ENCODE measurements at places on chromosomes 16 and 17. TPM values are rescaled to one million over a fixed set of nuclear protein-coding genes. Genes with fewer than 3 reads are reported as not detected.

TPSG1 gene
- total RNA-seq = not detected

CES3 gene
- total RNA-seq = 0.84 TPM

KCNG4 gene
- not detected for total RNA-seq

CLEC18C gene
- total RNA-seq = not detected

ACSM5 gene
- total RNA-seq = 12.9 TPM

CCL17 gene
- total RNA-seq = not detected

MCRIP1 gene
- total RNA-seq = 78.5 TPM

ITGB3 gene
- total RNA-seq = 17.3 TPM

DNA sequence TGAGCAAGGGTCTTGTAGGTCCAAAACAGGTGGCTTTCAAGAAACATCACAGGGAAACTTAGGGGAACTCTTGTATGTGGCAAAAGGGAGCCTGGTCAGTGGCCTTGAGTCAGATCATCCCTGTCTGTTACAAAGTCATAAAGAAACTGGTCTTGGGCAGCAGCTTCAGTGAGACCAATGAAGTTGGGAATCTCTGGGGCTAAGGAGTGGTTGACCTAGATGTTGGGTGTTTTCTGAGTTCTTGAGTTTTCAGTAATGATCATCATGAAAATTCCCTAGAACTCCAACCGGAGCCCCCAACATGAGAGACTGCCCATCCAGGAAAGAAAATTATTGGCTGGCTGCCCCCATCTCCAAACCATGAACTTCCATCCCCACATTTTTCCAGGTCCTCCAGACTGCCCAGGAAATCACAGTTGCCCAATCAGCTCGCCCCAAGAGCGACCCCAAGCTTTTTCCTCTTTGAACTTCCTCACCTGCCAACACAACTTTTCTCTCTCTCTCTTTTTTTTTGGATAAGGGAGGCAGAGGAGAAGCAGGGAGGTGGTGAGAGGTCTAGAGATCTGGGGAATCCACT is 3.9 kb downstream of the CCR7 start:
- no peak for DNase-seq

GRCh38 chr16:85309656-85310587 is 197.7 kb upstream of the CIBAR2 start:
- DNase-seq = no peak

- DNase-seq = no peak
Observed at GRCh38 chr16:51757505-51757904, 606.4 kb upstream of the SALL1 start.

- no peak for DNase-seq
Observed at GRCh38 chr16:79067600-79067999, 532.9 kb downstream of the MAF start.

DNA sequence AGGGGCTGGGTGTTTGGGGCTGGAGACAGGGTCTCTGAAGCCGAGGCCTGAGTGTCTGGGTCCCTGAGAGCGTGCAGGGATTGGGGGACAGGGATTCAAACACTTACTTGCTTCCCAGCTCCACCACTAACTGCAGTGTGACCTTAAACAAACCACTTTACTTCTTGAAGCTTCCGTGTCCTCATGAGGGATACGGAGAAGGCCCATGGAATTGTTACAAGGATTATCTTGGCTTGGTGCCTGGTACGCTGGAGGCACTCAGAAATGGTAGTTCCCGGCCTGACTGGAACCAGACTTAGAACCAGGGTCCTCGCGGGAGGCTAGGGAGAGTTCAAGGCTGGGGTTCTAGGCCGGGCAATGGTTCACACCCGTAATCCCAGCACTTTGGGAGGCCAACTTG is 2.9 kb upstream of the CXCL16 start:
- no peak for DNase-seq

GRCh38 chr17:28105501-28105900 is 63.0 kb downstream of the NLK start:
- no peak for DNase-seq

DNA sequence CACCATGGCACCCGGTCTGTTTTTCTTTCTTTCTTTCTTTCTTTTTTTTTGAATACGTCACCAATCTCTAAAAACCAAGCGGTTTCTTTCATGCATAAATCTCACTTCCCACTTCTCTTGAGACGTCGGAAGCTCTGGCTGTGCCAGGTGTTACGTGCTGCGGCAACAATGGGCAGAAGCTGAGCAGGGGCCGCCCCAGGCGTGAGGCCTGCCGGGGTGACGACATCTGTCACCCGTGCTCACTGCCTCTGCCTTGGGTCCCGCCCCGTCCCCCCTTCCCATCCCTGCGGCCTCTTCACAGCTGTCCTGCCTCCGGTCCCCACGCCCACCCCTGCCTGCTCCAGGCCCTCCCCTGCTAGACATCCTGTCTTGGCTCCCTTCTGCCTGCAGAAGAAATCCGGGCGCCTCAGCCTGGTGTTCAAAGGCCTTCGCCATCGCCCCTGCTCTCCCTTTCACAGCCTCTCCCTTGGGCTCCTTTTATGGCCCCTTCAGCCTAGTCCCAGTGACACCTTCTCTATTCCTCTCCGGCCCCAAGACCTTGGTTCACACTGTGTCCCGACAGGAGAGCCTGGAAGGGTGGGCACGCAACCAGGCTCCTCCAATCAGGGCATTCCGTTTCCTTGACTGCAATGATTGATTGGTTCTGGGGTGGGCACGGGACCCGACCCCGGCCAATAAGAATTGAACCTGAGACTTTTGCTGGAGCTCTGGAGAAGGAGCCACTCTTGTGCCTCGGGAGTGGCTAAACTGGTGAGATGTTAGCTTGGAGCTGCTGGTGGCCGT is 4.8 kb downstream of the P2RX1 start:
- DNase-seq = no peak

DNA sequence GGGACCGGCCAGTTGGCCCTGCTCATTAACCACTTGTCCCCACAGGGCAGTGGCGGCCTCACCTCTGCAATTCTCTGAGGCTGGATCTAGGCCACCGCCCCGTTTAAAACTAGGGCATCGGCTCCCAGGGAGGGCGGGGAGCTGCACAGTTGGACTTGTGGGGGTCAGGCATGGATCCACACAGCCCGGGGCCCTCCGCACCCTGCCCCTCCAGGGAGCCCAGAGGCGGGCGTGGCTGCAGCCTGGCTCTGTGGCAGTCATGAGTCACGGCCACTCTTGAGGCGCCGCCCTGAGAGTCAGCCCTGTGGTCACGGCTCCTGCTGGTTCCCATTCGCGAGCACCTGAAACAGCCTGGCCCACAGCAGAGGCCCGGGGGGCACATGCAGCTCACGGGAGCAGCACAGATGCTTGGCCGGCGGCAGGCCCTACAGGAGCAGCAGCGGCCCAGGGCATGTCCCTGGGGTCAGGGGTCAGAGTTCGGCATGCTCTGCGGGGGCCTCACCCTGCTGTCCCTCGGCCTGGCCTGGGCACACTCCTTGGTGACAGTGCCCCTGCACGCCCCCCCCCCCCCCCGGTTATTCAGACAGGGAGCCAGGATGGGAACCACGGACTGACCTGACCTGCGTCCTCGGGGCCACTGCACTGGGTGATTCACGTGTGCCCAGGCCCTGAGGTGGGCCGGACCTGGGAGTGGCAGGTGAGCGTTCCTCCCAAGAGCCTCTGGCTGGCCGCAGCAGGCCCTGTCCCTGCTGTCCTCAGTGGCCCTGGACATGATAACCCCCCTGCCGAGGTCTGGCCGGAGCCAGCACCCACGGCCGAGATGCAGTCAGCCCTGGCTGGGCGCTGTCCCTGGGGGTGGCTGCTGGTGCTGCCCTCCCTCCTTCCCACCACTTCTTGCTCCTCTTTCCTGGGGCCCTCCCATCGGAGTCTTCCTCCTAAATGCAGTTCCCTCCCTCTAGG is 8.2 kb downstream of the CAPN15 start:
- DNase-seq = no peak

DNA sequence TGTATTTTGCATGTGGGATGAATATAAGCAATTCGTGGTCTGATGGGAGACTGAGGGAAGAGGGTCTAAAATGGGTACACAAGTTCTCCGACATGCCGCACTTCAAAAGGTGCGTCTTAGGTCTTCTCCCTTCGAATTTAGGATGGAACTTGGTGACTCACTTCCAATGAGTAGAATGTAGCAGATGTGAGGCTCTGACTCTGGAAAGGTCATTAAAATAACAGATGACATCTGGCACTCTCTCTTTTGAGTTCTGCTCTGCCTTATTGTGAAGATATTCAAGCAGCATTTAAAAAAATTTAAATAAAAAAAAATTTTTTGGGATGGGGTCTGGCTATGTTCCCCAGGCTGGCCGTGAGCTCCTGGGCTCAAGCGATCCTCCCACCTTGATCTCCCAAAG is 92.7 kb downstream of the TMEM100 start:
- no peak for DNase-seq

DNA sequence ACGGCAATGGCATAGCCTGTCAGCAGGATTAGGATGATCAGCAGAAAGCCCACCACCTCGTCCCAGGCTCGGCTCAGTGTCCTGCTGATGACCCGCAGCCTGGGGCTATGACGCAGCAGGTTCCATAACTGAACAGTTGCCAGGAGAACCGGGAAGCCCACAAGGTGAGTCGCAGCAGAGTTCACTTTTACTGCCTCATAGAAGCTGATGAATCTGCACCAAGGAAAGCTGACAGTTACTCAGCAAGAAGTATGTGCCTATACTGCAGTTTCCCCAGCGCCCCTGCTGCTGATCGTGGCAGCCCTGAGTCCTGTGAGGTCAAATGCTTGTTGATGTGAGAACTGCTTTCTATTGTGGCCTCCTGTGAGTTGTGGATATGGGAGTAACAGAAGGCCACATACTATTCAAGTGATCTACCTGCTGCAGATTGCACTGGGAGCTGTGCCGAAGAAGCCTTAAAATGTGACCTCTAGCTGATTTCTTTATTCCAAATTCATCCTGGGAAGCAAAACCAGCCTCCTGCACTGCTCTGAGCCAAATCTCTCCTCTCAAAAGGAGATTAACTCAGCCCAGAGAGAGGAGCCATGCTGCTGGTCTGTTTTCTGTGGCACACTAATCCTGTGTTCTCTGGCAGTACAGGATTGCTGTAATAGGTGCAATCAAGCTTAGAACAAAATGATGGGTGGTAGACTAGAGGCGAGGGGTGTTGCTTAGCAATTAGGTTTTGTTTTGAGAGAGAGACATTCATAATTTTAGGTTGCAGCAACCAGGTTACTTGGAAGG is 38.8 kb downstream of the IST1 start:
- no peak for DNase-seq

GRCh38 chr16:55418586-55418985 is 60.4 kb upstream of the MMP2 start:
- DNase-seq = no peak

DNA sequence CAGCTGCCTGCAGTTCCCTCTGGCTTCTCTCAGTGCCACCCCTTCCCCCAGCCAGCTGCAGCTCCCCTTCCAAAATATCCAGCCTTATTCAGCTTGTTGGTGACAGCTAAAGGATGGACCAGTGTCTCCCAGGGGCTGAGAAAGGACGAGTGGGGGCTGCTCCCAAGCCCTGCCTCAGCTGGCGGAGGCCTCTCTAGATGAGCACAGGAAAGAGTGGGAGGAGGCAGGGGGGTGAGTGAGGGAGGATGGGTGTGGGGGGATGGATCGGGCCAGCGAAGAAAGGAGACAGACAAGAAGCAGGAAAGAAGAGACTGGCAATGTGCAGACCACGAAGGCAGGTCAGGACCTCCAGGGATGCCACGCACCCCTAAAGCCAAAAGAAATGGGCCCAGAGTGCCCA is 17.5 kb downstream of the PIPOX start:
- no peak for DNase-seq

GRCh38 chr16:13835935-13836730 is 83.8 kb upstream of the ERCC4 start:
- DNase-seq = no peak

- no peak for DNase-seq
Observed at GRCh38 chr17:1244606-1245012, 25.6 kb upstream of the BHLHA9 start.

DNA sequence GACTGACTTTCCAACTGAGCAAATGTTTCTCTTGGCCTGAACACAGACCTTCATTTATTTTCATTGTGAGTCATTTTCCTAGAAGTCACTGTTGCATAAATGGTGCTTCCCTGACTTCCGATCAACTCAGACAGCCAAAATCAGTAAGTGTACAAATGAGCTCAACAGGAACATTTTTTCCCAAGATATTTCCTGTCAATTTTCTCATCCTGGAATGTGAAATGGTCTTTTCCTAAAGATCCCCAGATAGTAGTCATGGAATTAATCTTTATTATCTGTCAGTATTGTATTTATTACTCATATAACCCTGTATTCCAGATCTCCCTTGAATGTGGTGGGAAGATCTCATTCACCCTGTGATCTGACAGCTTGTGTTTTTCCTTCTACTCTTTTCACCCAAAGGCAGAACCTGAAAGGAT is 360.3 kb upstream of the KIF2B start:
- DNase-seq = no peak

GRCh38 chr17:29954405-29954804 is 13.0 kb downstream of the EFCAB5 start:
- no peak for DNase-seq

DNA sequence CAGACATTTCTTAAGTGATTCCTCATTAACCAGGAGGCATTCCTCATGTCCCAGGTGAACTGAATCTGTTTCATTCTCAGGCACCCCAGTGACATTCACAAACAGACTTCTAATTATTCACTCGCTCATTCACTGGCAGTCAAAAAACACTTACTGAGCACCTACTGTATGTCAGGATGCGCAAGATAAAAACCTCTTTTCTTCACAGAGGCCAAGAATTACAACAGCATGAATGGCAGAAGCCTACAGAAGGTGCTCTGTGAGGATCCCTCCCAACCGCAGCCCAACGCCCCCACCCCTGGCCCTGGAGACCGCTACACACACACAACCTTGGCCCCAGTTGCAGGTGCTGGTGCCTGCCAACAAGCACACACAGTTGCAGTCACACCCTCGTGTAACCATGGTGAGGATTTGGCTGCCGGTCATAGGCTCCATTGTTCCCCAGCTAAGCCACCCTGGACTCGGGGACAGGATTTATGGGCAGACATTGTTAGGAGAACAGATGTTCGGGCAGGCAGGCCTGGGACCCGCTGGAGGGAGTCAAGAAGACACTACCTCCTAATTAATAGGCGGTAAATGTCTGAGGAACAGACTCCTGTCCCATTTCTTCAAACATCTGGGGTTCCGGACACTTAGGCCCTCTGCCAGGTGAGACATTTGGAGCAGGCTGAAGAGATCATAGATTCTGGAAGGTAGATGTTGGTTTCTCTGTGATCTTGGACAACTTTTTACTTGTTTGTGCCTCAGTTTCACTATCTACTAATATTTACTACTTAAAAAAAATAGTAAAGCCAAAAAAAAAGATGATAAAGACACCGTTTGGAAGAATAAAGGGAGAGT is 43.2 kb downstream of the CUEDC1 start:
- no peak for DNase-seq

- no peak for DNase-seq
Observed at GRCh38 chr17:19494961-19495806, 38.5 kb upstream of the SLC47A1 start.

GRCh38 chr16:59605706-59606105 is 871.6 kb upstream of the GOT2 start:
- DNase-seq = no peak
